NCI-H748 treated with DMSO at 0.1 percent for 48 hours (cell line): ENCODE measurements at places on chromosomes 3 and 15.

DNA sequence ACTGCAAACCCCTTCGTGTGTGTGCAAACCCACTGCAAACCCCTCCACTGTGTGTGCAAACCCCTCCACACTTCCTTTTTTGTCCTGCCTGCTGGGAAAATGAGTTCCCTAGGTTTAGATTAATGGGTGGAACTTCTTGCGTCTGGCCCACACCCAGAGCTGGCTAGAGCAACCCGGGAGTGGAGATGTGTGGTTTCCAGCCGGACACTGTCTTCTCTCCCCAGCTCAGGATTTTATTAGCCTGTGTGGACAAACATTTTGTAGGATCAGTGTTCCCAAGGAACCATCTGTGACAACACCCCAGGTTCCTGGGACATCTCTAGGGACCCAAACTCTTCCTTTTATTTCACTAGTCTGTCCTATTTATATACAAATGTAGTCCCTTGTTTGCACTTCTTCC is 9.6 kb upstream of the LRRK1 start:
- no peak for DNase-seq

GRCh38 chr3:115671761-115672455 is 48.6 kb downstream of the GAP43 start:
- no peak for DNase-seq

- no peak for DNase-seq
Observed at GRCh38 chr15:64151727-64152506, at the start of gene SNX22. Gene SNX22 (plus strand): TSS chr15:64151731. CDS start chr15:64151776, 45 bp downstream.

GRCh38 chr3:168030577-168030976 is 65.1 kb downstream of the GOLIM4 start:
- DNase-seq = no peak

DNA sequence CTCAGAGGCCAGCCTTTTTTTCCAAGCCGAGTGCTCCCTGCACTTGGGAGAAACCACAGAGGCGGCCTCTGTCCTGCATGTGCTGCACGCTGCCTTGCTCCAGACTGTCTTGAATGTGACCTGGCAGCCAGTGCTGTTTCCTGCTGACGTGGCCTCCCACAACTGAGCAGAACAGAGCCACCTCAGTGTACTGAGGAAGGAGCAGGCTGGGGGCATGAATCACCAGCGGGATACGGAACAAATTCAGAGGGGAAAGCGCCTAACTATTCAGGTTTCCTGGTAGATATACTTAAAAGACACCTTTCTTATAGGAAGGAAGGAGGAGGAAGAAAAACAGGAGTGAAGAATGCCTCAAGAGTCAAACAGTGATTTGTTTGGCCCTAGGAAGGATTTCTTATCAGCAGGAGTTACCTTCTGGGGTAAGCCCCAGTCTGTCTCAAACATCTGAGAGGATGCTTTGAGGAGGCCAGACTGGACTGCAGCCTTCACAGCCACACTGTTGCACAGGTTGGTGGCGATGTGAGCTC is 114.0 kb downstream of the FNDC3B start:
- no peak for DNase-seq

DNA sequence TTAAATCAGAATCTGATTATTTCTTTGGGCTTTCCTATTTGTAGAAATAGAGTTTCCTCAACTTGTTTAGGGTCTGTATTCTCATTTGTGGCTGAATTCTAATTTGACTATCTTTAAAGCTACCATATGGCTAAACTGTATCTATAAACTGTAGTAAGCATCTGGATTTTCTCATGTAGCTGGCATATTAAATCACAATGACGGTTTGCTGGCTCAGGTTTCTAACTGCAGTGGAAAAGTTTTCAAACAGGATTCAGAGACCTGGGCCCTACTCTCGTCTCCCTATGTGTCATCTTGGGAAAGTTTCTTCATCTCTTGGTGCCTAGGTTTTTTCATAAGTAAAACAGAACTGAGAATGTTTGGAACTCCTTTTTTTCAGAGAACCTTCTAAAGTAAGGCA is 68.3 kb downstream of the GALK2 start:
- DNase-seq = no peak

DNA sequence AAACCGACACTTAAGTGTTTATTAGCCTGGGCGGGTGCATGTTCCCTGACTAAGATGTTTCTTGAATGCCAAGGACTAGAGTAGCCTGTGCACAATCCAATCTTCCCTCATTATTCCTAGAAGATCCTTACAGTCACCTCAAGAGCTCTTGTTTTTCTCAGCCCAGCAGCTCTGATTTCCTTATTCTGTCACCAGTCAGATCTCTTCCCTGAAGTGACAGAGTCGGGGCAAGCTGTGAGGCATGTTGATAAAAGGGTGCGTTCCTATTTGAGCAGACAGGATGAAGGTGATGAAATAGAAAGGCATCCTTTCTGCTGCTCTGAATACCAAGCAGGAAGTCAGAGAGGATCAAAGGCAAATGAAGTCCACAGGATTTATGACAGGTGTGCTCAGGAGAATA is 125.6 kb upstream of the MCTP2 start:
- no peak for DNase-seq

- DNase-seq = no peak
Observed at GRCh38 chr15:44541282-44541958, 4.5 kb downstream of the EIF3J start.

GRCh38 chr3:177693616-177694264 is 496.5 kb upstream of the TBL1XR1 start:
- DNase-seq = no peak

GRCh38 chr3:31247850-31248562 is 284.7 kb upstream of the STT3B start:
- peak; percentile 84 for DNase-seq

DNA sequence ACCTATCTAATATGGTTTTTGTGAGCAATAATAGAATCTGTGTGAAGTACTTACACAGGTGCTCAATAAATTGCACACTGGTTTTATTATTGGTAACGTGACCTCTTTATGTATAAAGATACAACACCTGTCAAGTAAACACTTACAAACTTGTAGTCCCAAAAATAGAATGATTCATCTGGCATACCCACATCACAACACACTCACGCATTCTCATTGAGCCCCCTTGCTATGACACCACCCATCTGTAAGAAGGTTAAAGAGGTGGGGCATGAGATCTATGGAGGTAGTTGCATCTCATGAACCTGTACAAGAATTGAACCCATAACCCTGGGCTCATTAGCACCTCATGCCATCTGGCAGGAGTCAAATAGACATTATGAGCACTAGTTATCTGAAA is 134.9 kb upstream of the THBS1 start:
- DNase-seq = no peak

DNA sequence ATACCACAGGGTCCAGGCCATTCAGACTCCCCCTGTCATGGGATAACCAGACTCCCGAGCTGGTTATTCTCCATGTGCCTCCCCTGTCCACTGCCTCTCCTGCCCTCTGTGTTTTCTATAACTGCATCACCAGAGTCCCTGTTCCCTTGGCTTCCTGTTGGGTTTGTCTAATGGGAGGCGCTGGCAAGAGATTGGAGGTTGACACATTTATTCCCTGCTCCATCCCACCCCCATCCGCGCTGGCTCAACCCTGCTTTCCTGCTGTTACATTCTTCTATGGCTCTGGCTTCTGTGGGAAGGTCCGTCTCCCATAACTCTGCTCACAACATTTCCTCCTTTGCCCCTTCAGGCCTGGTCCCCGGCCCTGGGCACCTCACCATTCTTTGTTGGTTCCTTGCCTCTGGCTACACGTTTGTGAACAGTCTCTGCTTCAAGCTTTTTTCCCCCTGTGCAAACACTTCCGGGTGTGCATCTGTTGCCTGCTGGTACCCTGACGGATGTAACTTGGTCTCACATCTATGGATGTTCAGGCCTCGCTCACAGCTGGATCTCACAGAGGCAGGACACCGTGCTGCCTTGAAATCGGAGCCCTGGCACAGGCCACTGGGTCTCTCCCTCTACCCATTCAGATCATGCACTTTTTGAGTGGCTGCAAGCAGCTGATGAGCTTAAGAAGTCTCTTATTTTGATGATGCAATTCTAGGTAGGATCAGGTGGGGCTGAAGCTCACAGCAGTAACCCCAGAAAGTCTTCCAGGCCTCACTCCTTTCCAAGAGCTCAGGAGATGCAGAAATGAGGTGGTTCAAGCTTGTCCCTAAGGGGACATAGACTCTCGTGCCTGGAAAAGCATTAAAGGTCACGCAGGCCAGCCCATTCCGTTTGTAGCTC is 68.6 kb upstream of the ATP13A3 start:
- no peak for DNase-seq

GRCh38 chr3:141336672-141337522 is 31.4 kb upstream of the ZBTB38 start:
- no peak for DNase-seq

- peak; percentile 11 for DNase-seq
Observed at GRCh38 chr15:48358229-48359152, 27.3 kb downstream of the DUT start.

DNA sequence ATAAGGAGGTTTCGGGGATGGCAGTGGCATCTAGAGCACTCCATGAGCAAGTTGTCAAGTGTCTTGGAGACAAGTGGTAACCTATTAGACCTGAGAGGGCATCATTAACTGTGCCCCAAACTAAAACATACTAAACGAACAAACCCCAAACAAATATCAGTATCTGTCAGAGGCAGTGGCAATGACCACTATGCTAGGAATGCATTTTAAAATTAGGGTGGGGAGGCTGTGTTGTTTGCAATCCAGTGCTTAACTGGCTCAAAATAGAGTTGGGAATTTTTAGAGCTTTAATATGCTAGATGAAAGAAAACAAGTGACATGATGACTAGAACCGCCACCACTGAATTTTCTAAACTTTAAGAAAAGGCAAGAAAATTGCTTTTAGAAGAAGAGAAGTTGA is 51.8 kb upstream of the TPRG1 start:
- no peak for DNase-seq

GRCh38 chr3:140013220-140013619 is 78.2 kb downstream of the CLSTN2 start:
- no peak for DNase-seq

DNA sequence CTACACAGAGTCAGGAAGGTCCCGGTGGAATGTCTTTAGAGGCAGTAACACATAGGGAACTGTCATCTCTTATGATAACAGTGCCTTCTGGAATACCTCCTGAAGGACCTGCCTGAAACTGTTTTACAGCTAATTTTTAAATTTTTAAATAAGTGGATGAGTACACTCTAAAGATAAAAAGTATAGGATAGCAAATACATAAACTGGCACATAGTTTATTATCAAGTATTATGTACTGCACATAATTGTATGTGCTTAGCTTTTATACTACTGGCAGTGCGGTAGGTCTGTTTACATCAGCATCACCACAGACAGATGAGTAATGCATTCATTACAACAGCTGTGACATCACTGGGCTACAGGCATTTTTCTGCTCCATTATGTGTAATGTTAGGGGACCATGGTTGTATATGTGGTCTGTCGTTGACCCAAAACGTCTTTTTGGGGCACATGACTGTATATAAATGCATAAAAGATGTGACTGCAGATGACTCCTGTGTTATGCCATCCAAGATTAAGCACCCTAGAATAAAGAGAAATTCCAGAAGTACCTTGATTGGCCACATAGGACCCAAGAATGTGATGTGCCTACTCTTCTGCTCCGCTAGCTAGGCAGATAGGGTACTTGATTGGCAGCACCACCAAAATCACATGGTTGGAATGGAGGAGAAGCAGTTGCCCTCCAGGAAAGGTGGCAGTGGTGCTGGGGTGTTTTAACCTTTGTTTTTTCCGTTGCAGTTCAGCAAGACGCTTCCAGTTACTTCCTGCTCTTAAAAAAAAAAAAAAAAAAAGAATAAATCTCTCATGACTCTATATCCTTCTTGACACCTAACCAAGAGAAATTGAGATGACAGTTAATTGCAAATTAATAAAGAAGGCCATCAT is 3.3 kb downstream of the VPS8 start:
- no peak for DNase-seq

DNA sequence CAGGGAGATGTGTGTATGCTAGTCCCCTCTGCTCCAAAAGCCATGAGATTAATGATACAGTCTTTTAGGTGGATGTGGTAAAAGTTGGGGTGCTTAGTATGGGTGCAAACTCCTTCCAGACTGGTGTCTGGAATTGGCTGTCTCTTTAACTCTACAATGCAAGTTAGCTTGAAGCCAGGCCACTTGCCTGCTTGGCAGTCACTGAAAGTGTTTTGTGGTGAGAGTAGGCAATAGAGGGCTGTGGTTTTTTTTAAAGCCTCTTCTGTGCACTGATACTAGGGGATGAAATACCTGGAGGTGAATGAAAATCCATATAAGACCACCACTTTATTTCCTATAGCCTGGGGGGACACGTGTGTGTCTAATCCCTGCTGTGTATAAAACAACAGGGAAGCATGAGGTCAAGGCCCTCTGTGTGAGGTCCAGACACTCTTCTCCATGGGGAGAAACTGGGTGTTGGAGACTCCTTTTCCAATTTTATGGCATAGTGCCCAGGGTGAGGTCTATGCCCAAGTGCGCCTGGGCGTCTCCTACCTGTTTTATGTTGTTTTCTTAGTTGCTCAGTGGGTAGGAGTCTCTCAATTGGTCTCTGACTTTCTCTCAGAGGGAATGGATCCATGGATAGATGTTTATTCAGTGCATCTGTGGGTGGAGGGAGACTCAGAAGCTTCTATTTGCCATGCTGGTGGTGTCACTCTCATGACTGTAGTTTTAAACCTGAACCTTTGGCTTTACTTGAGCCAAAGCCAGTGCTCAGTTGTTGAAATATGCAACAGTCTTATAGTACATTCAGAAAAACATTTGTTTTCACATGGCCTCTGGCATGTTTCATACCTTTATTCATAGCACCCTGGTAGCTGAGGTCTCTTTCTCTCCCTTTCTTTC is 327.8 kb upstream of the ATP11B start:
- DNase-seq = no peak

DNA sequence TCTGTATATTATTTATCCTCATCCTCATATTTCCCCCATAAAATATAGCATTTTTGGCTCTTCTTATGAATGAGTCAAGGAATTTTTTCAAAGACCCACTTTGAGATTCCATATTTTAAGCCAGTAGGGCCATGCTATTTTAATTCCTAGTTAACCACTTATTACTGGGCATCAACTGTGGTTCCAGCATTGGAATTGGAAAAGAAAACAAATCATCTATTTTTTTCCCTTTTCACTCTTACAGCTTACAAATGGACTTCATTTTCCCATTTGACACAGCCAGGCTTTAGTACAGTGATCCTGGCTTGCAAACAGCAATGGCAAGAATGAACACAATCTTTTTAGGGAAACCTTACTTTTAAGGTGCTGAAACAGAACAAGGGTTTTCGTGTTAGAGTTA is 19.4 kb upstream of the PLCL2 start:
- DNase-seq = no peak

DNA sequence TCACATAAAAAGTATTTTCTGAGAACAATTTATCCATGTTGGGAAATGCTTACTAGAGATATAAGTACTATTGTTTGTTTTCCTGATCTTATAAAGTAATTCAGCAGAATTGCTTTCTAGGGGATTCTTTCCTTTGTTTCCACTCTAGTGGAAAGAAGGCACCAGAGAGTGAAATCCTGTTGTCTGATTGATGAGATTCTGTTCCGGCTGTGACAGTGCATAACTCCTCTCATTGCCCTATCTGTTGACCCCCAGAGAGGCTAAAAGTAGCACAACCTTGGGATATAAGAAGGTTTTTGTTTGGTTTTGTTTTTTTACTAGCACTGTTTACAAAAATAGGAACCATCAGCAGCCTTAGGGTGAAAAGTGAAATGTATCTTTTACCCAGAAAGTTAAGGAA is 114.1 kb downstream of the ALCAM start:
- DNase-seq = no peak

GRCh38 chr15:96969732-96970710 is 639.5 kb downstream of the NR2F2 start:
- DNase-seq = no peak

- no peak for DNase-seq
Observed at GRCh38 chr3:30648670-30649357, 42.4 kb downstream of the TGFBR2 start.
